CD4-positive, alpha-beta T cell treated with Interleukin-4 for 4 hours (primary cell): ENCODE measurements at places on chromosomes 5 and 9.

- DNase-seq, result peak; percentile 24
These were observed 232.1 kb downstream of the SH3GL2 start for GRCh38 chr9:17810728-17811571.

DNA sequence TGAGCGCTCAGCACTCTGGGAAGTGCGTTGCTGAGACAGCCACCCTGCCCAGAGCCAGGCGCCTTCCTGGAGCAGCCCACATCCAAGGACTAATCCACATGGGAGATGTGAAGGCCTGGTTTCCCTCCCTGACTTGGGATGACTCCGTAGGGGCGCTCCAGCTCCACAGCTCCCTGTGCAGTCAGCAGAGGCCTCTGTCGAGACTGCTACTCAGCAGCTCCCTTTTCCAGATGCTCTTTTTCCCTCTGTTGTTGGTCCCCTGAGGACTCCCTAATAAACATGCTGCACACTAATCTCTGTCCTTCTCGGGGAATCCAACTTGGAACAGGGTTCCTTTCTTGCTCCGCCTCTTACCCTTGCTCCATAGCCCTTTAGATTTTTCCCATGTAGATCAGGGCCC lies 237.3 kb downstream of the ZSWIM6 start:
- no peak for DNase-seq

DNA sequence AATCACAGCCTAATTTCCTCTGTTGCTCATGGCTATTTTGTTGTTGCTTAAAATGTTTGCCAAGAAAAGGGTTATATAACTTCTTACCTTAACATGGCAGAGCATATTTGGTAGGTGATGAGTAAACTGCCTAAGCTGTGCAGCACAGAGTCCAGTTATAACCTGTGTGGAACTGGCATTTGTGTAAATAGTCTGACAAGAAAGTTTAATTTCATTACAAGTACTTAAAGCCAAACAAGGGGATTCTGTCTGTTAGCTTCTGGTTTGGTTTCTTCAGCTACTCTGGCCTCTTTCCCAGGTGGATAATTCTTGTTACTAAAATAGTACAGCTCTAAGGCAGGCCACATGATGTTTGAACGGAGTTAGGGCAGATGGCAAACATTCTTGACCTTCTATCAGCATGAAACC lies 72.2 kb downstream of the PTCD2 start:
- no peak for DNase-seq

DNA sequence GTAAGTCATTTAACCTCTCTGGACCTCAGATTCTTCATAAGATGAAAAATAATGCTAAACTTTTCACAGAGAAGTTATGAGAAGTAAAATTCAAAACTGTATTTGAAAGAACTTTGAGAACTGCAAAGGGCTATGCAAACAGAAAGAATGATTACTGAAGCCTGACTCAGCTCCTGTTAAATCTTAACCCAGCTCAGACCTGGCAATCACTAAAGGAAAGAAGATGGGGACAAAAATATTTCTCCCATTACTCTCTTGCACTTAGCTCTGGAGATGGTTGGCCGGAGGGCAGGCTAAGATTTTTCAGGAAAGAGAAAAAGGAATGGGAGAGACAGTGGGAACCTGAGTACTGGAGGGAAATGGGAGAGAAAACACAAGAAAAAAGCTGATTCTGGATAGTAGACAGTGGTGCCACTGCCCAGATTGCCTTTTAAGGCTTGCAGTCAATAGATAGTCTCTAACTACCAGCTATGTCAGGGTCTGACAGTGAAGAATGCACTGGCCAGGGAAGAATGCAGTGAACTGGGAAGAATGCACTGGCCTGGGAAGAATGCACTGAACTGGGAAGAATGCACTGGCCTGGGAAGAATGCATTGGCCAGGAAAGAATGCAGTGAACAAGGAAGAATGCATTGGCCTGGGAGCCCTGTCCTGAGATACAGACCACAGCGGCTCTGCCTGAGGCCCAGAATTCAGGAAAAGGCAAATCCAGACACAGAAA lies 25.2 kb upstream of the CEMIP2 start:
- no peak for DNase-seq

GRCh38 chr9:70472268-70473249 lies 58.1 kb upstream of the KLF9 start:
- no peak for DNase-seq

GRCh38 chr5:126400621-126401251 lies 22.5 kb upstream of the GRAMD2B start:
- DNase-seq, result no peak

DNA sequence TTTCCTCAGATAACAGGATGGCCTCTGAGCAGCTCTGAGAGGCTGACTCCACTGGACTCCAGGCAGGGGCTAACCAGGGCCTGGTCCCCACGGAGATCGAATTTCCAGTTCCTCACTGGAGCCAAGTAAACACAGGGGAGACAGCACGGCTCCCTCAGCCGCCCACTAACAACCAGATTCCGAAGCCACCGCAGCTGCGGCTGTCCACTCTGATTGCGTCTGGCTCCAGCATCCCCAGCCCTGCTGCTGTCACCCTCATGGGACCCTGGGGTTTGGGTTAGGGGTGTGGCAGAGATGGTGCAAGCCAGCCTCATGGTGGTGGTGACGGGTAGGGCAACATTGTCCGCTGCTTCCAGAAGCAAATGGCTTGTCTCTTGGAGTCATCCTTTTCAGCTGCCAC lies 172.6 kb downstream of the RGS3 start:
- DNase-seq, result no peak

GRCh38 chr9:77464661-77465060 lies 183.5 kb downstream of the GNA14 start:
- DNase-seq, result no peak

DNA sequence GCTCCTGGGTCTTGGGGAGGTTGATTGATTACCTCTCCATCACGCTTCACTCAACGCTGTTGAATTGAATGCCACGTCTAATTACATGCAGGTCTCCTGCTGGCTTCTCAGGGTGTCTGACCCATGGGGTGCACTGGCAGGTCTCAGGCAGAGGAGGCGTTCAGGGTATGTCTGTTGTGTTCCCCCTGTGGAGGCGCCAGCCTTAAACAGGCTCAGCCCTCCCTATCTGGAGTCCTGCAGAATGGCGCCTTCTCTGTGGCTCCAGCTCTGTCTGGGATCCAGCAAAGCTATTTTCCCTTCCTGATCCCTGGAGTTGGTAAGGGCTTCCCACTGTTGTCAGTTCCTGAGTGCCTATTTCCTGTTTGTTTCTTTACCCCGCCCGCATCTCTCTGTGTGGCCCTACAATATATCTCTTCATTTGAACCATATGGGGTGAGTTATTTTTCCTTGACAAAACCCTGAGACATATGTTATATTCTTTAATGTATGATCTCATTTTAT lies 150.0 kb downstream of the NTRK2 start:
- no peak for DNase-seq

- peak; percentile 64 for DNase-seq
These were observed 5.7 kb downstream of the RAPGEF1 start for GRCh38 chr9:131734165-131734610.

DNA sequence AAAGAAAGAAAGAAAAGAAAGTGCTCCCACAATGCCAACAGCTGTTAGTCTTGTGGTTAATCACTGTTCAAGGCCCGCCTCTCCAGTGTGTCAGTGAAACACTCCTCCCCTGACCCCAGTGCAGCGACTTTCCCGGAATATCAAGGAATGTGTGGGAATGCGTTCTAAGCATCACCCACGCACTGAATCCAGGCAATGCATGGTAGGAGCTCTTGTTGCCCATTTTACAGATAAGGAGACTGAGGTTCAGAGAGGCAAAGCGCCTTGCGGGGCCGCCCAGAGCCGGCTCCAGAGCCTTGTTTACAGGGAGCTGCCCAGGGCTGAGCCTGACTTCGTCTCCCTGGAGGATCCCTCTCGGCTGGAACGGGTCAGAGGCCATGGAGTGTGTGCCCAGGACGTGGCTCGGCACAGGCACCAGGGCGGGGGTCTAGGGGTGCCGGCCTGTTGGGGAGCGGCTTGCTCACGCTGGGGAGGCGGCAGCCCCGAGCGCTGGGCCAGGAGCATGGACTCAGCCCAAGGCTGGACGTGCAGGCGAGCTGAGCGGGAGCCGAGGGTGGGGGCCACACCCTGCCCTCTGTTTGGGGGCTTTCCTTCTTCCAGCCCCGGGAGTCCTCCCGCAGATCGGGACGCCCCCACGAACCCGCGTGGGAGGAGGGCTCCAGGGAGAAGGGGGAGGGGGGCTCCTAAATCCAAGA lies 823 bp downstream of the ST6GALNAC6 start:
- no peak for DNase-seq

GRCh38 chr9:97501972-97502221 lies 431 bp downstream of the TMOD1 start:
- no peak for DNase-seq

DNA sequence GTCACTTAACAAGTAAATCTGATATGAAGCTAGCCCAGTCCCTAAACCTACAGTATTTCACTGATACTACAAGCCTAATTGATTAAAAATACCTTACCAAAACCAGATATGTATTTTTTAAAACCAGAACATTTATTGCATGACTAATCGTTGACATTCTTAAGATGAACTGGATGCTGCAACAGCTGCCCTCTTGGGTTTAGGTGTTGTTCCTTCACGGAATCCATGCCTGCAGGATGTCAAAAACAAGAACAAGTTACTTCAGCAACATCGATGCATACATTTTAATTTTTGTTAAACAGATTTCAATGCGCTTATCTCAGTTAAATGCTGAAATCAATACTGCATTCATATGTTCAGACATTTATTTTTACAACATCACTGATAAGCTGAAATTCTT lies 2.7 kb downstream of the RPL37 start:
- DNase-seq, result no peak

DNA sequence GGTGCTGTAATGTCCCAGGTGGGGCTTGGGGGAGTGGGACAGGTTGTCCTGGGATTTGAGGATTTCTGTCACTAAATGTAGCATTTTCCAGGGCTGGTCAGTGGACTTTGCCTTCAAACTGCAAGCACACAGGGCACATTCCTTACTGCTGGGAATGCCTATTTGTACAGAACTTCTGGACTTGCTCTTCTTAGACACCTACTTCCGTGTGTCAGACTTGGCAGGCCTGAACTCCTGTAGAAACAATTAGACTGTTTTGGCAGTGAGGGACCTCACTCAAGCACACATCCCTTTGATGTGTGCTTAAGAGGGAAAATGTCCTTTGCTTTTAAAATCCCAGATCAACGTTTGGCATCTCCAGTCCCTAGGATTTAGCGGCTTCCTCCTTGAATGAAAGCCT lies 192.2 kb downstream of the PAPPA start:
- DNase-seq, result no peak

GRCh38 chr9:8686516-8686915 lies 886.9 kb upstream of the DMAC1 start:
- DNase-seq, result no peak

GRCh38 chr5:173866243-173866857 lies 21.8 kb upstream of the CPEB4 start:
- no peak for DNase-seq

GRCh38 chr9:136944212-136944518 lies 373 bp downstream of the FBXW5 start:
- no peak for DNase-seq

GRCh38 chr9:127519301-127520166 lies 68.2 kb downstream of the LRSAM1 start:
- peak; percentile 36 for DNase-seq

DNA sequence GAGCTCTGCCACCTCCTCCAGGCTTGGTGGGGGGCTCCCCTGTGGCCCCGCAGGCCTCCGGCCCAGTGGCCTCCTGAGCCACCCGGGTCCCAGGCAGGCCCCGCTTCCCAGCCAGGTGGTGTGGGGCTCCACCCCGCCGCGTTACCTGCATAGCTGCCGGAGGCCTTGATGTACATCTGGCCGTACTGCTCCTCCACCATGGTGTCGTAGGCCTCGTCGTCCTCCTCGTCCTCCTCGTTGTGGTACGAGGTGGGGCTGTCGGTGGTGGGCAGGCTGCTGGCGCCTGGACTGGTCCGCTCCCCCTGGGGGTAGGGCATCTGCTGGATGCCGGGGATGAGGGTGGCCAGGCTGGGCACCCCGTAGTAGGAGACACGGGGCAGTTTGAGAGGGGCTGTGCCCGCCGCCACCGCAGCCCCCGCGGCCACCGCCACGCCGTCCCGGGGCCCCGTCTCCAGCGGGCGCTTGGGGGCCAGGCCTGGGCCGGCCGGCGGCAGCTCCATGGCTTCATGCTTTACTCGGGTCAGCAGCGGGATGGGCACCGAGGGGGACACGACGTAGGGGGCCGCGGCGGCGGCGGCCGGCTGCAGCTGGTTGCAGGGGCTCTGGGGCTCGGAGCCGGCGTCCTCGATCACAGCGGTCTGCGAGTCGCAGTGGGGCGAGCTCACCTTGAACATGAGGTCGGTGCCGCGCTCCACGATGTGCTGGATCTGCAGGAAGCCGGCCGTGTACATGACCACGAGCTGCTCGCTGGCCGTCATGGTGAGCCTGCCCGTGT lies 45.4 kb downstream of the NACC2 start:
- DNase-seq, result no peak

- no peak for DNase-seq
These were observed 662.7 kb upstream of the RGMB start for GRCh38 chr5:98110791-98111190.

- no peak for DNase-seq
These were observed 171.4 kb upstream of the NFIB start for GRCh38 chr9:14485366-14485765.

DNA sequence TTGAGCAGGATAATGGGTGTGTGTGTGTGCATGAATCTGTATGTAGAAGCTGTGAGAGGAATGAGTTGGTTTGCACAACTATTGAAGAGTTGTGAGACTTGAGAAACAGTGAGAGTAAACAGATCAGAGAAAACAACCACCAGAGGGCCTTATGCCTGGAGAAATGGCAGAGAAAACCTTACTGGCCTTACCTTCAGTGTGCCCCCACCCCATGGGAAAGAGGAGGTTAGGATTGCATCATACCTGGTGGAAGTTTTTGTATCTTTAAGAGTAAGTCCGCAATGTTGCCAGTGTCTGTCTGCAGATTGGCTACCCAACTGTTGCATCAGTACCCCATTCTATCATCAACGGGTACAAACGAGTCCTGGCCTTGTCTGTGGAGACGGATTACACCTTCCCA lies 1909.4 kb upstream of the WWC1 start:
- no peak for DNase-seq

DNA sequence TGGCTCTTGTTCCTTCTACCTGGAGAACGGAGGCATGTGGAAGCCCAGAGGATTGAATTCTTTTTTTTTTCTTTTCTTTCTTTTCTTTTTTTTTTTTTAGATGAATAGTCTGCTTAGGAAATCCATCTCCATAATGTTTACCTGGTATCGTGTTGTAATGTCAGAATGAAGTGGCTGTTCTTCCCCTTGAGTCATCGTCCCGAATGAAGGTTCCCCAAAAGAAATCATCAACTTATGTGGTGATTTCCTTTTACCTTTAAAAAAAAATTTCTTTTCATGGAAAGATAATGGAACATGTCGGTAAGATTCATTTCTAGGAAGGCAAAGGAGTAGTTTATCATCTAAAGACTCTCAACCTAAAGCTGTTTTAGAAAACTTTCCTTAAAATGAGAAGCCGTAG lies 59.7 kb downstream of the DOCK8 start:
- peak; percentile 48 for DNase-seq
